ENCODE measurements at places on chromosomes 12 and 14.

DNA sequence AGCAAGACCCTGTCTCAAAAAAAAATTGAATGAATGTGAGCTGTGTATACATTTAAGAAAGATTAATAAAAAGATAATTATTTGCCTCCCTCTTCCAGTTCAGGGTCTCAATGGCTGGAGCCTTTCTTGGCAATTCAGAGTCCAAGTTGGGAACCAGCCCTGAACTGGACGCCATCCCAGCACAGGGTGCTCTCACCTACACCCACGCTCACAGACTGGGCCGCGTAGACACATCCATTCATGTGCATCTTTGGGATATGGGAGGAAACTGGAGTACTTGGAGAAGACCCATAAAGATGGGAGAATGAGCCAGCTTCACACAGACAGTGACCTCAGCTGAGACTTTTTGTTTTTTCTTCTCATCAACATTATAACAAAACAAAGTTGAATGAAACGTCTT, 6.5 kb downstream of the MAPK1IP1L start:
- no peak for DNase-seq

DNA sequence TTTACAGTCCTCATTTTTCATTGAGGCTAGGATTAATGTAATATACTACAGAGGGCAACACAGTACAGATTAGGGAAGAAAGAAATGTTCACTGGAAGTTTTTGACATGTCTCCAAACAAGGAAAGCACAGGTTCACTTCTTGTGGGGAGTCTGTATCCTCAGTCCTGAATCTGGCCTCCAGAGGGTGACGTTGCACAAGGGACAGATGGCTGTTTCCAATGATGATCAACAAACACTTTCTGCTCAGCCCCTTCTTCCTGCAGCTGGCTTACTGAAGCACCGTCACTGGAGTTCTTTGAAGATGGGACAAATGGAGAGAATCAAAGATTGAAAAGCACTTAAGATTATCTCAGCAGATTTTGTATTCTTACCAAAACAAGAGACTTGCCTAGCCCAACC, 123.3 kb upstream of the OR4E1 start:
- no peak for DNase-seq

DNA sequence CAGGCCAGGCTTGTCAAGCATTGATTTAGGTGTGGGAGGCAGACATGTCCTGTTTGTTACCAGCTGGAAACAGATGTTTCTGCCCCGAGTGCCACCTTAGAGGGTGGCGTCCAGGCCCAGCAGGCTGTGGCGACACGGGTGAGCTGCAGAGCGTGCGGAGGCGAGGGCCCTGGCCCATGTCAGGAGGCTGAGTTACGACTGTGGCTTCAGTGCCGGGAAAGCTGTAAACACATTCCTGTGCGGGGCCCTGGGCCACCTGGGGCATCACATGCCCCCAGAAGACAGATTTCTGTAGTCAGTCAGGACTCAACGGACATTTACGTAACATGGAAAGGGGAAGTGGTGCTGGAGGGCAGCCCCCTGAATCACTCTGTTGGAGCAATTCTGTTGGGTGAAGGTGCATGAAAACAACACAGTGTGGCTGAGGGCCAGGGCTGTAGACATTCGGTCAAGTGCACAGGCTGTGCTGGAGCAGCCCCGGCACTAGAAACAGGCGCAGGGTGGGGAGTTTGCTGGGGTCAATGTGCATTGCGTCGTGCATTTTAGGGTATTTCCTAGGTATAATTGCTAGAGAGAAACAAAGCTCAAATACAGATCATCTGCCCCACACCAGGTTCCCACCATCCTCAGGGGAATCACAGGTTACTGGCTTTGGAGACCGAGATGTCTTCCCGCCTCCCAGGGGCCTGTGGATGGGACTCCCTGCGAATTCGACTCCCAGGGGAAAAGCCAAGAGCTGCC, 291.8 kb downstream of the TMEM121 start:
- DNase-seq: no peak

GRCh38 chr12:46604684-46605083, 221.1 kb downstream of the SLC38A4 start:
- no peak for DNase-seq

DNA sequence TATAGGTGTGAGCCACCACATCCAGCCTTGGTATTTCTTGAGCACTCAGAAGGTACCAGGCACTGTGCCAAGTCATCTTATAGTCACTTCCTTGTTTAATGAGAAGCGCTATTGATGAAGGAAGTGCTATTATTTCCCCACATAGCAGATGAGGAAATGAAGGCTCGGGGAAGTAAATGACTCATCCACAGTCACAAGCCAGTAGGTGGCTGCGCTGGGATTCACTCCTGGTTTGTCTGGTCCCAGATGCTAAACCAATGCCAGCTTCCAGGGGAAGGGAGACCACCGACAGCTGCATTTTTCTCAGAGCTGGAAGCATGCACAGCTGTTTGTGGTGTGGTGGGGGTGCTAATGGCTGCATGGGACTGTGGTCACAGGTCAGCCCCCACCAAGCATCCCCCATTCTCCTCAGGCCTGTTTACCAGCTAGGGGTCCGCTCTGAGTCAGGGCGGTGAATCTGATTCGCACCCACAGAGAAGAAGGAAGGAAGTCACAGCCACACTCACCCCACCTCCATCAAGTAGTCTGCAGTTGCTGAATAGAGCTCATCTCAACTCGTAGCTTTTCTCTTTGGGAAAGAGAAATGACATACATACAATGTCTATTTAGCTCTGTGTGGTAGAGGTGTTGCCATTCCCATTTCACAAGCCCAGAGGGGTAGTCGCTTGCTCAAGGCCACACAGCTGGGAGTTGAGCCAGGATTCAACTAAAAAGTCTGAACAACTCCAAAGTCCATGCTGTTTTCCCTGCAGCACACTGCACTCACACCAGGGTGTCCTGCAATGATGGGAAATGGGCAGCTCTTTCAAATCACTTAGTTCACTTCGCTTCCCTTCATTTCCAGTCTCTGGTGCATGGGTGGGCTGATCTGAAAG, 6.3 kb upstream of the LTBP2 start:
- DNase-seq: peak; percentile 97

DNA sequence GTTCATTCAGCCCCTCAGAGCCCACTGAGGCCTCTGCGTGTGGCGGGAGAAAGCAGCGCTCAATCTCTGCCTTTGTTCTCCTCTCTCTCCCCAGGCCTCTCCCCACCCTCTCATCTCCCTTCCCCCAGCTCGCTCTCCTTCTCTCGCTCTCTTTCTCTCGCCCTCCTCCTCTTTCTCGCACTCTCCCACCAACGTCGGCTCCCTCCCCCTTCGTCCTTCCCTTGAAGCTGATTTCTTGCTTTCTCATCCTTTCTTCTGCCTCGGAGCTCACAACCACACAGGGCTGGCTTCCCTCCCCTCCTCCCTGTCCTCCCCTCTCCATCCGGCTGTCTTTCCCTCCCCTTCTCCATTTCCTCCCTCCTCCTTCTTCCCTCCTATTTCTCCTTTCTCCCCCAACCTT, 96.4 kb downstream of the LRRC74A start:
- DNase-seq: no peak

GRCh38 chr12:91119089-91119488, 7.8 kb upstream of the LUM start:
- no peak for DNase-seq

- no peak for DNase-seq
Measured at GRCh38 chr14:69711065-69711464, 55.9 kb upstream of the SRSF5 start.

GRCh38 chr12:79407671-79408622, 282.8 kb downstream of the PAWR start:
- peak; percentile 75 for DNase-seq

DNA sequence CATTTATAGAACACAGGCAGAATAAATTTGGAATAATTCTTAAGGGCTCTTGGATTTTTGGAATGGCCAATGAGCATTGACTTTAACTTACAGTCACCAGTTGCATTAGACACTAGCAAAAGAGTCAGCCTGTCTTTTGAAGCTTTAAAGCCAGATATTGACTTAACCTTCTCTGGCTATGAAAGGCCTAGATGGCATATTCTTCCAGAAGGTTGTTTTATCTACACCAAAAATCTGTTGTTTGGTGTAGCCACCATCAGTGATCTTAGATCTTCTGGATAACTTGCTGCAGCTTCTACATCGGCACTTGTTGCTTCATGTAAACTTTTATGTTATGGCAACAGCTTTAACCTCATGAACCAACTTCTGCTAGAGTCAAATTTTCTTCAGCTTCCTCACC, 10.4 kb downstream of the PCNX1 start:
- no peak for DNase-seq

DNA sequence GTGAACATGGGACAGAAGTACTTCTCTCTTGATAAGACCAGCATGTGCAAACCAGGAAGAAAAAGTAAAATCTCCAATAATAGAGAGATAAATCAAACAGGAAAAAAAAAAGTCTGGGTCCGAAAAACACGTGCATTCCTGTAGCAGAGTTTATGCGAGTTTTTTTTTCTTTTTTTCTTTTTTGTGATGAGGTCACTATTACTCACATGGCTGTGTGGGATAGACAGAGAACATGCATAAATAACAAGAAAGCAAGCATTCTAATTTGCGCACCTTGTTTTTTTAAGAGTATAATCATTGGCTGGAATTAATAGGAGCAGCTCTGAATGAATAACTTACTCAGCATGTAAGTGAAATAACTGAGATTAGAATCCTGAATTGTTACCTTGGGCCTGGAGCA, 91.9 kb upstream of the CPM start:
- DNase-seq: peak; percentile 26

DNA sequence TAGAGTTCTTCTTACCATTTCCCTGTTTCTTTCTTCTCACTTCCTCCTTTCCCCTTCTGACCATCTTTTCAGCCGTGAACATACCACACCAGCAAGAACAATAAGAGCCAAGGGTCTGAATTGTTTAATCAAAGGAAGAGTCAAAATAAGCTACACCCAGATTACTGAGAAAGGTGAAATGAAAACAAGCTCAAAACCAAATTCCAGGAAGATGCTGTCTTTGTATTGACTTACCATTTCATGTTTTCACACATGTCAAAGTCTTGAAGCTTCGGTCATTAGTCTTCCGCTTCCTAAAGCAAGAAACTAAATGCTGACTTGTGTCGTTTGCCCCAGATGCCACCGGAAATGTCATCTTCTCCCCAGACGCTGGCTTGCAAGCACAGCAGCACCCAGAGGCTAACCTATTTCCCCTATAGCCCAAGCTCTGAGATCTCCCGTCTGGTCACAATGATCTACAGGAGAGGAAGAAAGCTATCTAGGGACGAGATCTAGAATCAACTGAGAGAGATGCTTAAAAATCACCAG, 136.5 kb upstream of the AMIGO2 start:
- no peak for DNase-seq

DNA sequence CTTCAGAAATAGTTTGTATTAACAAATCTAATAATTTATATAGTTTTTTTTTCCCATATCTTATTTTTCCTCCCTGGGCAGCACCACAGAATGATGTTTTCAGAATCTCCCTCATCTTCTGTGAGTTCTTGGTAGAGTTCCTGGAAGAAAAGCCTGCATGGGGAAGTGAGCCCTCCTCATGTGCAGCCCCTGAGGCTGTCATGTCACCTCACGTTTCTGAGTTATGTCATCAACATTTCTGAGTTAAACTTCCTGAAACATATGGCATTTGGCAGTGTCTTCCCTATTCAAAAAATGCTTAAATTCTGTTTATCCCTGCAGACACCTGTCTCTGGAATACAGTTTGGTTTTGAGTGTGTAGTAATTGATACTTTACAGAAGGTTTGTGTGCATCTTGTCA, 979.0 kb downstream of the TMEM121 start:
- no peak for DNase-seq

- DNase-seq: no peak
Measured at GRCh38 chr14:56892959-56893358, 82.7 kb upstream of the OTX2 start.

DNA sequence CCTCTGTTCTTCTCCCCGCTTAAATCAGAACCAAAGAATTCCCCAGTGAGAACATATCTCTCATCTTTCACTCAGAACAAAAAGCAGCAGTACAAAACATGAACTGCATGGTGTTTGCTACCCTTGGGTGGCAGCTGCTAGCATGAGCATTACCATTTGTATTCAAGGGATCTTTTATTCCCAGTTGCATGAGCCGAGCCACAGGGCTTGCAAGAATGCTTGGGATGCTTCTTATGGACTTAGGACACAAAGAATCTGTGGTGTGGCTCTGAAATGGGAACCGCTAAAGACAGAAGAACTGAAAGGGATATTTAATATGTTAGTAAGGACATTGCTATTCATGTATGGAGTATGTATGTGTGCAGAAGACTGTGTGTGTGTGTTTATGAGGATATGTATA, 190.6 kb downstream of the TMX1 start:
- no peak for DNase-seq

DNA sequence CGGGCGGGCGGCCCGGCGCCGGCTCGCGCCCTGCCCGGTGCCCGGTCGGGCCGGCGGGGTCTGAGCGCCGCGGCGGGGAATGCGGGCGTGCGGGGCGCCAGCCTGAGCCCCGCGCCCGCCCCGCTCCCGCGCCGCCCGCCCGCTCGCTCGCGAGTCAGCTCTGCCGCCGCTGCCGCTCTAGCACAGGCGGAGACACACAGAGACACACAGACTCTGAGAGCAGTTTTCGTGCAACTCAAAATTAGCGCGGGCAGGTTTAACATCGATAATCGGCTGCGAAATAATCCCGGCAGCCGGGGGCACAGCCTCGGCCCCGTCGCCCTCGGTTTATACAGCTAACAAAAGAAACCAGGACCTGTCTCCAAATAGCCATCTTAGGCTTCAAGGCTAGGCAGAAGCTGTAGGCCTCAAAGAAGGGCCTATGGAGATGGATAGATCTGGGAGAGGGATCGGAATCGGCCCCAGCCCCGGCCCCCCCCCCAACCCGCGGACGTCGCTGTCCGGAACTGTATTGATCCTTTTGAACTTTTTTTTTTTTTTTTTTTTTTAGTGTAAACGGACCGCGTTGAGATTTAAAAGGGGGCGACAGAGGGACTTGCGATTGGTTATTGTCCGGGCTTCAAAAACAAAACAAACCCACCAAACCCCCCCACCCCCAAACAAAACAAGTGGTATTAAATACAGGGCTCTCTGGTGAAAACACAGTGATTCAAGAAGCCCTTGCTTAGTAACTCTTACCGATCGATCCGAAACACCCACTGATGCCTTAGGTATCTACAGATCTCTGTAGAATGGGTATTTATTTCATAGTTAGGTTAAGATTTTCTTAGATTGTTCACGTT, 1.1 kb downstream of the ARID2 start:
- peak; percentile 72 for DNase-seq

GRCh38 chr12:51421266-51421884, 3.3 kb upstream of the SLC4A8 start:
- DNase-seq: peak; percentile 59

GRCh38 chr14:80982711-80983110, 27.3 kb downstream of the TSHR start:
- DNase-seq: no peak

GRCh38 chr12:65603438-65604351, 220.6 kb upstream of the HMGA2 start:
- peak; percentile 60 for DNase-seq

Measured in RKO (cell line).